ENCODE measurements at places on chromosomes 2 and 18. TPM values are rescaled to one million over a fixed set of nuclear protein-coding genes. Genes with fewer than 3 reads are reported as not detected.

The GRP gene
- total RNA-seq, result not detected

The GCA gene
- total RNA-seq, result 29.2 TPM

The ELOA2 gene
- total RNA-seq, result not detected

The DOK6 gene
- total RNA-seq, result not detected

GRCh38 chr2:152350155-152350679, 15.2 kb downstream of the FMNL2 start:
- DNase-seq, result no peak

- DNase-seq, result no peak
Observed at GRCh38 chr2:215765729-215766360, 247.5 kb downstream of the MREG start.

DNA sequence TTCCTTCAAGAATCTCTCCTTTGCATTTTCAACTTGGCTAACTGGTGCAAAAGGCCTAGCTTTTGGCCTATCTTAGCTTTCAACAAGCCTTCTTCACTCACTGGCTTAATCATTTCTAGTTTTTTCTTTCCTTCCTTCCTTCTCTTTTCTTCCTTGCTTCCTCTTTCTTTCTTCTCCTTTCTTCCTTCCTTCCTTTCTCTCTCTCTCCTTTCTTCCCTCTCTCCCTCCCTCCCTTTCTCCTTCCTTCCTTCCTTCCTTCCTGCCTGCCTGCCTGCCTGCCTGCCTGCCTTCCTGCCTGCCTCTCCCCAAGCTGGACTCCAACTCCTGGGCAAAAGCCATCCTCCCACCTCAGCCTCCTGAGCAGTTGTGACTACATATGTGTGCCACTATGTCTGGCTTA, 176.2 kb upstream of the APCDD1 start:
- DNase-seq, result no peak

GRCh38 chr18:56844556-56844955, 193.4 kb downstream of the WDR7 start:
- no peak for DNase-seq

GRCh38 chr18:3061581-3062312, 48.8 kb upstream of the LPIN2 start:
- DNase-seq, result no peak

- no peak for DNase-seq
Observed at GRCh38 chr2:143824791-143825190, 695.1 kb downstream of the ZEB2 start.

GRCh38 chr2:15492773-15493325, 68.3 kb downstream of the NBAS start:
- DNase-seq, result no peak

- no peak for DNase-seq
Observed at GRCh38 chr18:62044490-62045000, 142.3 kb downstream of the PIGN start.

DNA sequence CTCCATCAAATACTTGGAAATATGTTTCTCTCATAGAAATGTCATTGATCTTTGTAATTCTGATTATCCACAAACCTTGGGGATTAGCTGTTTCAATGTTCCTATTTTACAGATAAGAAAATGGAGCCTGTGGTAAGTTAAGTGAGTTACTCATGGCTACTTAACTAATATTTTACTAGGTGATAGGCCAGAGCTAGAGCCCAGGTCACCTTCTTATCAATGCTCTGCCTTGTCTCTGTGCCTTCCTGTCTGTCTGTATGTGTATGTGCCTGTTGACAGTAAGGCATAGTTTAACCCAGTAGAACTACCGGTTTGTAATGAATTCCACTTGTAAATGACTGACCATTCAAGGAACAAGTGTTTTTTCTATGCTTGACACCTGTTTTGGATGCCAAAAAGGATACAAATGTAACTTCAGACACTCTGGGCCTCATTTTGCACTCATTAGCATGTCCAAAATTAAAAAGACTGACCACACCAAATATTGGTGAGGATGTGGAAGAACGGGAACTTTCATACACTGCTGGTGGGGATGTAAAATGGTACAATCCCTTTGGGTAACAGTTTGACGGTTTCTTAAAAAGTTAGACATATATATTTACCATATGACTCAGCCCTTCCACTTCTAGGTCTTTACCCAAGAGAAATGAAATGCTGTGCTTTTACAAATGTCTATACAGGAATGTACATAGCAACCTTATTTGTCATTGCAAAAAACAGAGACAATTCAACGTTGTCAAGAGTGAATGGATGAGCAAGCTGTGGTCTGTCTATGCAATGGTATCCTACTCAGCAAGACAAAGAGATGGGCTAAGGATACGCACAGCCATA, 19.6 kb upstream of the IL1A start:
- DNase-seq, result no peak

DNA sequence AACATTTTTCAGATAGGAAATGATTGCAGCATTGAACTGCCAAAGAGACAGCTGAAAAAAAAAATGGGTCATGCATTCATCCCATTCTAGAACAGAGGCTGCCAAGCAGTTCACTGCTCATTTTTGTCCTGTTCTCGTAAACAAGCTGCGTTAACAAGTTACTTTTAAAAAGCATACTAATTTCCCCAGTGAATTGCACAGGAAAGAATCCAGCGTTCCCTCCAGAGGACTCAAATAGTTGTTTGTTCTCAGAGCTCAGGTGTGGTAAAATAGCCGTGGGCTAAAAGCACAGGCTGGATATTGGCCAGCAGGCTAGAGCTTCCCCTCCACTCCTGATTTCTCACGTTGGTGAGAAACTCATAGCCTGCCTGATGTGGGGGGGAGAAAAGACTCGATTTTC, 76.1 kb upstream of the AQP4 start:
- DNase-seq, result no peak

DNA sequence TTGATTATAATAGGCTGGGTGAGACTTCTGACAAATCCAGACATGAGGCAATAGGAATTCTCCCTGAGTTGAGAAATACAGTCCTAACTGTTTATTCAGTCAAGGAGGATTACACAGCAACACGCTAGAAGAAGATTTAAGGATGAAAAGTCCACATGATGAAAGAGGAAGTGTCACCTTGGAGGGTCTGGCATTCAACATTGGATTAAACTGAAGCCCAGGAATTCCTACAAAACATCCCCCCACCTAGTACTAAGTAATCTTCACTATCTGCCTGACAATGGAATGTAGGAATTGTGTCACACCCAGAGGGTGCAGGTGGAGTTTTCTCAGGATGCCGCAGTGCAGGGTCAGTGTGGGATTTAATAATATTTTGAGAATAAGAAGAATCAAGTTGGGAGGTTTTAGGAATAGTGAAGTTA, 142.4 kb downstream of the SOCS6 start:
- peak; percentile 76 for DNase-seq
